ENCODE measurements at places on chromosomes 5 and 9.

- no peak for DNase-seq
These were observed 18.5 kb upstream of the EXOC3 start for GRCh38 chr5:424301-425110.

DNA sequence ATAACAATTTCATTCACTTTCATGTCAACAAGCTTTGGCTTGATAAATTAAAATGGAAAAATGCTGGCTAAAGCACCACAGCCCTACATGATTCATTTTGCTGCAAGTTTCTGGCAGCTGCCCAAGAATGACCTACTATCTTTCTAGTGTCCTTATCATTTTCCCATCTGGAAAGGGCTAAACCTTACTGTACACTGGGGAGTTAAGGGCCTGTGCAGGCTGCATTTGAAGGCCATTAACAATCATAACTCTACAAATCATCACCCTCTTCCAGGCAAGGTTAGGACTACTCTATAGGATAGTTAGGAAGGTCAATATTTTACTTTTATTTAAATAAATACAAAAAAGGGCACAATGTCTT, 579.7 kb upstream of the ZNF608 start:
- DNase-seq = no peak

GRCh38 chr9:131418143-131419025, 24.5 kb downstream of the PRRC2B start:
- DNase-seq = no peak

- DNase-seq = no peak
These were observed 65.7 kb upstream of the FANCC start for GRCh38 chr9:95383185-95383676.

GRCh38 chr5:171424726-171425125, 5.3 kb downstream of the FGF18 start:
- no peak for DNase-seq

All from effector CD8-positive, alpha-beta T cell (primary cell).